ENCODE measurements at places on chromosomes 4 and X.

- no peak for DNase-seq
These were observed 855.1 kb upstream of the INTU start for GRCh38 chr4:126777649-126778048.

- no peak for DNase-seq
These were observed 183.6 kb upstream of the TRPC5 start for GRCh38 chrX:112266136-112266535.

GRCh38 chr4:65383589-65384305, 286.5 kb downstream of the EPHA5 start:
- DNase-seq: no peak

DNA sequence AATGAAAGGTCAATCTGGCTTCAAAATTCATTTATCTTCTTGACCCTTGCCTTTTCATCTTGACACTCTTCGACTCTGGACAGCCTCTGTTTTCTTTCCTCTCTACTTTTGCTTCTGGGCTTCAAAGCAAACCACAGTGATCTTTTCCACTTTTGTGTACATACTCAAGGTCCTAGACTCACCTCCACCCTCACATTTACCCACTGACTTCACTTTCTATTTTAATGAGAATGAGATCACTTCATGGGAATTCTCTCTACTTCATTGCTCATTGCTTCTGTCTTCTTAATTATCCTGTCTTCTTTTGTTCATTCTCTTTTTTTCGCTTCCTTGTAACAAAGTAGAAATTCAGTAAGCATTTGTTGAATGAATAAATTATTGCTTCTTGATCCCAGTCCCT, 330.1 kb upstream of the HAND2 start:
- no peak for DNase-seq

DNA sequence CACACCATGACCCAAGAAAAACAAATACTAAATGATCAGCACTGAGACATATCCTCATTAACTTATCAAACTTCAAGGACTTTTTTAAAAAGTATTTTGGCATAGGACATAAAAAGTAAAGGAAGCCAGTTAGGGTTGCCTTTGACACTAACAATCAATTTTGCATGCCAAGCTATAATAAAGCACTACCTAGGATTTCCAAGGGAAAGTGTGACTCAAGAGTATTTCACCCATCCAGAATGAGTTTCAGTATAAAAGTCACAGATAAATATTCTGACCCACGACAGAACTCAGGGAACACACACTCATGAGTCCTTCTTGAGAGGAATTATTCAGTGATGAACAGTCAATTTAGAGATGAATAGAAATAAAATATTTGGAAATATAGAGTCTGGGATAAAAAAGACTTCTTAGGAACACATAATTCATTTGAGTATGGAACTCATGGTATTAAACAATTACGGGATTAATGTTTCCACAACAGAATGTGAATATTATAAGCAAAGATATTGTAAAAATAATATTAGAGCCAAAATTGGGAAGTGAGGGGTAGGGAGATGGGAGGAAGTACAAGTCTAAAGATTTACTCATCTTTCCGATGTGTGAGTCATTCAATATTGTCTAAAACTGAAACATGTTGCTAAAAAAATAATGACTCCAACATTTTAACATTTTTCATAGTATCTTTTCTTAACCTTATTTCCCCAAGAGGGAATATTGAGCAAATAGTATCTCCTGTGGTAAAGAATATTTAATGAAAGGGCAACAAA, 143.5 kb upstream of the LNX1 start:
- DNase-seq: no peak

DNA sequence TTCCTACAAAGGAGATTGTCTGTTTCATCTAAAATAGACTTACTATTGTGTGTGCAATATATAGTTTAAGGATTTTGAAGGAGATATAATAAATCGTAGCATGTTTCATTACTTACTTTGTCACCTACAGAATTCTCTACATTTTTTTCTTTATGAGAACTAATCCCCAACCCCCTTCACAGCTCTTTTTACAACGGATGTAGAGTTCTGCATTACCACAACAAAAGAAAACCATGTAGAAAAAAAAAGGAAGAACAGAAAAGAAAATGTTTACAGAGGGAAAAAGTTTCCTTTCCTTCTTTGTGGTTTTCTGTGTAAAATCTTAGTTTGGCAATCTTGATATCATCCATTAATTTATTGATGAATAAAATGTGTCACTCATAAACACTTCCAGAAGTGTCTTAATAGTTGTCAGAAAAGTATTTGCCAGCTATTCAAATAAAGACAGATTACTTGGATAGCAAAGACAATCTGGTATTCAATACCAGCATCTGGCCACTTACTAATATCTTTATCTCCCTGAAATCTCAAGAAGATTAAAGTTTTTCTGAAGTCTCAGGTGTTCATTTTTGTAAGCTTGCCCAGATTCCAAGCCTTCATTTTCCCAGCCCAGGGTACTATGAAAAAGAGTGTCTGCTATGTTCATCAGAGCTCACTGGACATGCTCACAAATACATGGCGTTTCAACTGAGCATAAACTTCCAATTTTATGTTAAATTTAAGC, 806.8 kb downstream of the PCDH19 start:
- DNase-seq: no peak

GRCh38 chr4:123672987-123673386, 276.4 kb downstream of the SPRY1 start:
- DNase-seq: no peak

DNA sequence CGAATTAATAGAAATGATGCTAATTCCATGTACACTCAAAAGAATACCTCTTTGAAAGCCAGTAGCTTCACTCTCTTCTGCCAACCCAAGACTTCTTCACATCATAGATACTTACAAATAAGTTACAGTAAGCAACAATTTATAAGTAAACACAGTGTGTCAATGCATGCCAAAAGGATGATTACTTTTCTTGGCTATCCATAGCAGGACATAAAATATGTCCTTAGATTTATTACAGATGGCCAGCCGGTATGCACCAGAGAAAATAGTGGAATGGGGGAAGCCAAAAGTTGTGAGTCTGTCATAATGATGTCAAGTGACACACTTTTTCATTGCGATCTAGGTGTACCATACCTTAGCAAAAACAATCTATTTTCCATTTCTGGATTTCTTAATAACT, 631 bp upstream of the BMX start:
- no peak for DNase-seq

DNA sequence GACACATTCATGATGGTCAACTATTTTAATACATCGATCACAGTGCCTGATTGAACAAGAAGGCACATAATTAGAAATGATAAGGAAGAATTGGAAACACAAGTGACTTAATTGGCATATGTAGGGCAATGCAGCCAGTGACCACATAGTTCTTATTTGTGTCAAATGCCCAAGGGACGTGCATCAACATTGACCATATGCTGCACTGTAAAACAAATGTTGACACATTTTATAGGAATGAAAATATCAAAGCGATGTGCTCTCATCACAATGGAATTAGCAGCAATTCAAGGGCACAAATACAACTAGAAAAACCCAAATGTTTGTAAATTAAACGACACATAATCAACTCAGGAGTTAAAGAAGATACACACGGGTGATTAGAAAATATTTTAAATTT, 948.3 kb upstream of the PRKX start:
- DNase-seq: no peak

GRCh38 chrX:8743126-8743732, 11.3 kb upstream of the ANOS1 start:
- peak; percentile 36 for DNase-seq

DNA sequence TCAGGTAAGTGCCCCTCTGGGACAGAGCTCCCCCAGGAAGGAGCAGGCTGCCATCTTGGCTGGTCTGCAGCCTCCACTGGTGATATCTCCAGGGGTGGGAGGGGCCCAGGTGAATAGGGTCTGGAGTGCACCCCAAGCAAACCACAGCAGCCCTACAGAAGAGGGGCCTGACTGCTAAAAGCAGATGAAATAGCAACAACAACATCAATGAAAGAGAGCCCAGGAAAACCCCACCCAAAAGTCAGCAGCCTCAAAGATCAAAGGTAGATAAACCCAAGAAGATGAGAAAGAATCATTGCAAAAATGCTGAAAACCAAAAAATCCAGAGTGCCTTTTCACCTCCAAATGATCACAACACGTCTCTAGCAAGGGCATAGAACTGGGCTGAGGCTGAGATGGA, 92.5 kb upstream of the PAGE3 start:
- no peak for DNase-seq

DNA sequence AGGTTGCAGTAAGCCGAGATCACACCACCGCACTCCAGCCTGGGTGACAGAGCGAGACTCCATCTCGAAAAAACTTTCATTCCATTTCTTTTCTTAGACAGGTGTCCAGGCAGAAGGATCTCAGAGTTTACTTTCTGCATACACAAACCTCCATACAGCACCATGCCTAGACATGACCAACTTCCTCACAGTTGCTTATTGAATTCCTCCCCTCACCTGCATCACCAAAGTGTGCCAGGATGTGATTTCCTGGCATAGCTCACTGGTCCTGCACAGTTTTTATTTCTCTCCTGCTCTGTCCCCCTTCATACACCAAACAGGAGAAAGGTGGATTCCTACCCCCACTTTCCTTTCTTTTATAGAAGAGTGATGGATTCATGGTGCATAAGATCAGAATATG, 34.7 kb upstream of the PPARGC1A start:
- DNase-seq: no peak

- DNase-seq: no peak
These were observed 8.3 kb downstream of the PRRG1 start for GRCh38 chrX:37357436-37357835.

- DNase-seq: no peak
These were observed 141.6 kb downstream of the KCNIP4 start for GRCh38 chr4:21806991-21807390.

DNA sequence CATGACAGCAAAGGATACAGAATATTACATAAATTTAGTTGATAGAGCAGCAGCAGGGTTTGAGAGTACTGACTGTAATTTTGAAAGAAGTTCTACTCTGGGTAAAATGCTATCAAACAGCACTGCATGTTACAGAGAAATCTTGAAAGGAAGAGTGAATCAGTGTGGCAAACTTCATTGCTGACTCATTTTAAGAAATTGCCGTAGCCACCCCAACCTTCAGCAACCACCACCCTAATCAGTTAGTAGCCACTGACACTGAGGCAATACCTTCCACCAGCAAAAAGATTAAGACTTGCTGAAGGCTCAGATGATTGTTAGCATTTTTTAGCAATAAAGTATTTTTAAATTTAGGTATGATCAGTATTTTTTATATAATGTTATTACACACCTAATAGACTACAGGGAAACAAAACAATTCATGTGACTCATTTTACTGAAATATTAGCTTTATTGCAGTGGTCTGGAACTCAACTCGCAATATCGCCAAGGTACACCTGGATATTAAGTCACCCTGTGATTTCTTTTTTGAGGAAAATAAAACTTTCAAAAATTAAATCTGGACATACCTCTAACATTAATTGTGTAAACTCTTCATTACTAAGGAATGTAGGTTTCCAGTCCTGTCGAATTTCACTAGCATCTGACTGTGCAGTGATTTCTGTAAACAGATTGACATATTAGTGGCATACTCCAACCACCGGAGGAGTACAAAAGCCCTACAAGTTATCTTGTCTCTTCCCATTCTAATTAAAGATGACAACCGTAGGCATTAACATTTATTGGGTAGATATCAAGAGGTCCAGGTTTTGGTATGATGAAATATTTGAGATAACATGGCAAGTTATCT, 71.1 kb downstream of the CLOCK start:
- DNase-seq: no peak

GRCh38 chrX:129525896-129526295, 2.6 kb upstream of the SMARCA1 start:
- DNase-seq: no peak

DNA sequence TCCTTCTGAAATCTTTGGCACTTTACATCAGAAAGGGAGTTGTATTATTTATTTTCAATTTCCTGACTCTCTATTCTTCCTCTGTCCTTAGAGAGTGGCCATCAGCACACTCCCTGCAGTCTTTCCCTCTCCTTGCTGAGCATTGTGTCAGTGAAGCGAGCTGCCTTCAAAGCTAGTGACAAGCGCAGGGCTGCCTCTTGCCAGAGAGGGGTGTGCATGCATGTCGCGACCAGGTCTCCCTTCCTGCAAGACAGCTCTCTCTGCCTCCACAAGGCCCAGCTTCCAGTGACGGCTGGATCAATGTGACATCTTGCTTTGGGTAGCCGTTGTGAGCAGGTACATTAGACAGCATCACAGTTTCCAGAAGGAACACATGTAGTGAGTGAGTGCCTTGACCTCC, 810.9 kb upstream of the TENM3 start:
- DNase-seq: no peak

DNA sequence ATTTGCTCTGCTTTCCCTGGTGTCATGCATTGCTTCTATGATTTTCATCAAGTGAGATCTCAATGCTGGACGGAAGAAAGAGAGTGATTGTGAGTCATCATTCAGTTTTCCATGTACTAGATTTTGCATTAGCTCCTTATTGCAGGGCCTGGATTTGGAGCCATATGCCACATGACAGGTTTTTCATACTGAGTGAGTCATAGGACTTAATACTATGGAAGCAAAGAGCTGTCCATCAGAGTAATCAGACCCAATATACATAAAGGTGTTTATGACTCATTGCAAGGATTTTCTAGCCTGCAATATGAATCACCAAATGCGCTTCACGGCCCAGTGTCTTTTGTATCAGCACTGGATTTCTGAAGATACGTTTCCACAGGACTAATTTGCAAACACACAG, 11.2 kb upstream of the TFDP3 start:
- no peak for DNase-seq

DNA sequence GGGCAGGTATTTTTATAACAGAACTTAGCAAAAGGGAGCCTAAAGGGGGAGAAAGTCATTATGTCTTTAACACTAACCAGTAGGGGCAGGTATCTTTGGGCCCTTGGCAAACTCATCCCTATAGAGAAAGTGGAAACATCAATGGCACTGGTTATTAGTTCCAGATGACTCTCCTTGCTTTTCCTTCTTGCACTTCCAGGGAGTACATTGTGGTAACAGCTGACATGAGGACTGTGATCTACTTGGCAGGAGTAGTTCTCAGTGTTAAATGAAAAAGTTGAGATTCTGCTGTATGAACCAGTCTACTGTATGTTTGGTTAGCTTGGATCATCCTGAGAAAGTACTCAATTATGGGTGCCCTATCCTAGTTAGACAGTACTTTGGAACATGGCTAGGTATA, 93.6 kb downstream of the ATXN3L start:
- DNase-seq: no peak

GRCh38 chr4:84498203-84498934, 723 bp downstream of the NKX6-1 start:
- no peak for DNase-seq

DNA sequence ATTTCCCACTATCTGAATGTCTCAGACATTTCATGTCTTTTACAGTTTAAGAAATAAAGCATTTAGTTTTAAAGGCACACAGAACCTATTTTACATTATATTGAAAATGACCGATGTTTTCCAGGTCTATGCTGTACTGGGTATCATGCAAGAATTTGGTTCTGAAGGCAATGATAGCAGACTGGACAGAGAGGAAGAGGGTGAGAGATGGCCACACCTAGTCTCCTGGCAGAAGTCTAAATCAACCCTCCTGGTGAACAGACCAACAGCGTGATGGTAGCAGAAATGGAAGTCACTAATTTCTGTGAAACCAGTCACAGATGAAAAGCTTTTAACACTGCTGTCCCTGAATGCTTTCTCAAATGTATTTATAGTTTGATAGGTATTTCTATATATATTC, 41.9 kb downstream of the MID1 start:
- no peak for DNase-seq

GRCh38 chr4:38344929-38345328, 319.1 kb upstream of the KLF3 start:
- no peak for DNase-seq
